ENCODE measurements at places on chromosomes 13 and 19.

GRCh38 chr19:11624069-11624463, 26.8 kb downstream of the ZNF627 start:
- no peak for DNase-seq

GRCh38 chr19:39264306-39265290, 3.6 kb upstream of the IFNL2 start:
- no peak for DNase-seq

DNA sequence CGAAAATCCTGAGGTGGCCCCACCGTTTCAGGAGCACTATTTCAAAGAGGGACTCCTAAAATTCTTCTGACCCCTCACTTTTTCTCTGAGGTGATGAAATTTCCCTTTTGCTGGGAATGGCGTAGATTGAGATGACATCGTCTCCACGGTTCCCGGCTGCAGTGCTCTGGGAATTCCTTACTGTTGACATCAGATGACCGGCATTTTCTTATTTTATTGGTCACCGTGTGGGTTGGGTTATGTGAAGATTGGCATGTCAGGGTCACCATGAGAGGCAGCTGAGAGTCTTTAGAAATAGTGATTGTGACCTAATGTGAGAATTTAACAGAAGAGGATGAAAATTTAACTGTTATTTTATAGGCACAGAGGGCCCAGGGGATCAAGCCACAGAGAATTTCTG, 356.7 kb downstream of the FGF9 start:
- no peak for DNase-seq

DNA sequence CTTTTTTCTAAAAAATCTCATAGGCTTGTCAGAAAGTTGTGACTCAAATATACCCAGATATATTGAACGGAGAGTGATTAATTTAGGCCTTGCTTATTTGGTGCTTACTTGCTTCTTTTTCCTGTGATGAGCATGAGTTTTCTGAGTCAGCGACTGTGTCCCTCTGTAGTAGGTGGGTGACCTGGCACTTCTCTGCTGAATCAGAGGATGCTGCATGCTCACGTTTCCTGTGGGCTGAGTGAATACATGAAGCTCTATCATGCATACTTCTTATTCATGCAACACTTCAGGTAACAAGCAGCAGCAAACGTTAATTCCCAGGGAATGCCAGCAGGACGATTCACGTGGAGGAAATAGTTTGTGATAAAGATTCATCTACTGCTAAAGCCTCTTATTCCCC, 245.0 kb downstream of the KLF5 start:
- DNase-seq, result no peak

- no peak for DNase-seq
These were observed 4.8 kb upstream of the SMG9 start for GRCh38 chr19:43759515-43759914.

DNA sequence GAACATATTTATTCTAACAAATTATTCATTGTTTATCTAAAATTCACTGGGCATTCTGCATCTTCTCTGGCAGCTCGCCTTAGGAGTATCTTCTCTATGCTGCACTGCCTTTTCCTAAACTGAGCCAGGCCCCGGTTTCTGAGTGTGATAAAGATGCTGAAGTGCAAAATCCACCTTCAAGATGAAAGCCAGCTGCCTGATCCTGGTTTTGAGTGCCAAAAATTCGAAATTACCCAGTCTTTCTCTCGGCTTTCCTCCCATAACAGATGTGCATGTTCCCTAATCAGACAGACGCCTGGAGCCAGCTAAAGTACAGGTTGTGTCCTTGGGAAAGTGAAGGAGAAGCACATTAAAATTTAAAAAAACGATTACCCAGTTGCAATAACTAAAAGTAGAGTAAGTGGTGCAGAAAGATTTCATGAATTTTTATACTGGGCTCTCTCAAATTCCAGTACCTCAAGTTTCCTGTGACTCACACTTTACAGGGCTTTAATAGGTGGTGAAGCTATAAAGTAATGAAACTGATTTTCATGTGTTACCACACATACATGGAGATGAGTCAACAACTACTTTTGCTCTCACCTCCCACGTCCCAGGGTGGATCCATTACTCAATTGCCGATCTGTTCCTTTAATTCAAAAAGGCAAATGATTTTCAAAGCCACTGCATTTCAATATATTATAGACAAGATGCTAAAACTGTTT, 65.0 kb upstream of the GTF2F2 start:
- DNase-seq, result no peak

- DNase-seq, result peak; percentile 82
These were observed 190.1 kb downstream of the FOXO1 start for GRCh38 chr13:40476175-40476958.

GRCh38 chr13:32938907-32939306, 77.3 kb upstream of the KL start:
- no peak for DNase-seq

- no peak for DNase-seq
These were observed 13.3 kb upstream of the ZNF681 start for GRCh38 chr19:23771761-23772674.

- no peak for DNase-seq
These were observed 10.3 kb downstream of the C19orf81 start for GRCh38 chr19:50659318-50660087.

- no peak for DNase-seq
These were observed 110.0 kb upstream of the FBXL3 start for GRCh38 chr13:77136902-77137420.

DNA sequence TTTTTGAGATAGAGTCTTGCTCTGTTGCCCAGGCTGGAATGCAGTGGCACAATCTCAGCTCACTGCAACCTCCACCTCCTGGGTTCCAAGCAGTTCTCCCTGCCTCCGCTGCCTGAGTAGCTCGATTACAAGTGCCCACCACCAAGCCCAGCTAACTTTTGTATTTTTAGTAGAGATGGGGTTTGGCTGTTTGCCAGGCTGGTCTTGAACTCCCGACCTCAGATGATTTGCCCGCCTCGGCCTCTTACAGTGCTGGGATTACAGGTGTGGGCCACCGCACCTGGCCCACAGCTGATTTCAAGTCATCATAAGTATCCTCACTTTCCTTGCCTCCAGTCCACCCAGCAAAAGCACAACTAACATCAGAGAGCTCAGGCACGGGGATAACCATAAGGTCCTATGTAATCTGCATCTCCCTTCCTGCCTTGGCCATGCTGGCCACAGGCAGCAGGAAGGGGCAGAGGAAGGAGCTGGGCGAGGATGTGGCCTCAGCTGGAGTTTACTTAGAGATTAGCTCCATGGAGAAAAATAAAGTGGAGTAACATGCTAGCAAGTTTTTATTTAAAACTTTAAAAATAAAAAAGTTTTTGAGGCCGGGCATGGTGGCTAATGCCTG, 22.9 kb upstream of the ADGRE1 start:
- DNase-seq, result no peak

GRCh38 chr19:28242317-28242927, 970.5 kb downstream of the UQCRFS1 start:
- no peak for DNase-seq

GRCh38 chr19:51480590-51480989, 2.3 kb downstream of the CEACAM18 start:
- DNase-seq, result no peak

Data from left lobe of liver (tissue), 2 donors.